ENCODE measurements at places on chromosomes 3 and 15.

DNA sequence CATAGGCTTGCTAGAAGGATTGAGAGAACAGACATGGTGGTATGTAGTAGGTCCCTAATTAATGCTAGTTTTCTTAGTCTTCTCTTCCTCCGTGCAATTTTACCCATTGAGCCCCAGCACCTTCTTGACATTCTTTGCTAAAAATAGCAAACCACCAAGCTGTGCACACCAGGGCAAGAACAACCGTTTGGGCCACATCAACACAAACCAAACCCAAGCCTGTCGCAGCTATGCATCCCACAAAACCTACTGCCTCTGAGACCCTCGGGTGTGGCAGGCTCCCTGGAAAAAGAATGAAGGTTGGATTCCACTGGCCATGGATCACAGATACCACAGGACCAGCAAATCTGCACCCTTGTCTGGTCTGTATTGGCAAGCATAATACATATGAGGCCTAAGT, 27.1 kb downstream of the HEG1 start:
- H3K27me3 ChIP-seq = no peaks in the 10 kb centered on the region
- no peak for DNase-seq
- no peak overlapping the region for H3K4me3 ChIP-seq
- H3K36me3 ChIP-seq = peaks cover 53% of the 10 kb centered on the region
- peak overlapping the region; percentile 28 for H3K27ac ChIP-seq

GRCh38 chr3:151210676-151211381, 7.8 kb upstream of the GPR171 start:
- H3K4me1 ChIP-seq = peaks cover 3% of the 10 kb centered on the region
- no peak overlapping the region for H3K27ac ChIP-seq
- H3K4me3 ChIP-seq = no peak overlapping the region
- no peaks in the 10 kb centered on the region for H3K36me3 ChIP-seq
- H3K27me3 ChIP-seq = no peaks in the 10 kb centered on the region

DNA sequence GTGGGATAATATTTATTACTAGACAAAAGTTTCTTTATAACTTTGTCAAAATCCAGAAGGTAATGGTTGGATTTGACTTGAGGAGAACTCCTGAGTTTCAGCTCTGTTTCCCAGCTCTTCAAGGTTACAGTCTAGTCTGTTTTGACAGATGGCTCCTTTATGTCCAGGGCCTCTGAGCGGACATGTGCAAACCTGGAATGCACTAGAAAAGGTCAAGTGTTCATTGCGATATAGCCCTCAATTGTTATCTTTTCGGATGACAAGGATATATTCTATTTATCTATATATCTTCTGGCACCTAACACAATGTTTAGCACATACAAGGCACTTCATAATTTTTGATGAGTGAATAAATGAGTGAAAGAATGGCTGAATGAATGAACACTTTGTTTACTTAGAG, 513.2 kb upstream of the GOLIM4 start:
- no peaks in the 10 kb centered on the region for H3K27me3 ChIP-seq
- no peak overlapping the region for H3K27ac ChIP-seq
- H3K4me1 ChIP-seq = no peaks in the 10 kb centered on the region
- no peak overlapping the region for H3K4me3 ChIP-seq

DNA sequence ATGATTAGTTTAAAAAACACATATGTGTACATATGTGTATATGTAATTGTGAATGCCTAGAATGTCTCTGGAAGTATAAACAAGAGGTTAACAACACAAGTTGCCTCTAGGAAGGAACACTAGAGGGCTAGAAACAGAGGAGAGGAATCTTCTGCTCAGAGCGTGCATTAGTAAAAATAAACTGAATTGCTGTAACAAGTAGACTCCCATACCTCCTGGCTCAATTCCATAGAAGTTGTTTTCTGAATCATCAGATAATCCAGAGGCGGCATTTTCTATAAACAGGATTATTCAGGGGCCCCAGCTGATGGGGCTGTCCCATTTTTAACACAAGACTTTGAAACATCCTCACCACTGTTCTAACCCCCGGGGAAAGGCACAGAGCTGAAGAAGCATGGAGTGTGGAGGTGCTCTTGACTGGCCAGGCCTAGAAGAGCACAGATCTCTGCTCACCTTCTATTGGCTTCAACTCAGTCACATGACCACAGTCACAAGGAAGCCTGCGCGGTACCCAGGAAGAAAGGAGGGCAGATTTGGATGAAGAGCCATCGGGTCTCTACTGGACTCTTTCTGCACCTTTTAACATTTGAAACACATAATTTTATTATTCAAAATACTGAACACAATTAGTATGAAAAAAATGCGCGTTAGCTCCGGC, 145.7 kb downstream of the TLE3 start:
- H3K4me3 ChIP-seq = no peak overlapping the region
- H3K27ac ChIP-seq = no peak overlapping the region
- no peak for DNase-seq
- H3K36me3 ChIP-seq = no peaks in the 10 kb centered on the region

DNA sequence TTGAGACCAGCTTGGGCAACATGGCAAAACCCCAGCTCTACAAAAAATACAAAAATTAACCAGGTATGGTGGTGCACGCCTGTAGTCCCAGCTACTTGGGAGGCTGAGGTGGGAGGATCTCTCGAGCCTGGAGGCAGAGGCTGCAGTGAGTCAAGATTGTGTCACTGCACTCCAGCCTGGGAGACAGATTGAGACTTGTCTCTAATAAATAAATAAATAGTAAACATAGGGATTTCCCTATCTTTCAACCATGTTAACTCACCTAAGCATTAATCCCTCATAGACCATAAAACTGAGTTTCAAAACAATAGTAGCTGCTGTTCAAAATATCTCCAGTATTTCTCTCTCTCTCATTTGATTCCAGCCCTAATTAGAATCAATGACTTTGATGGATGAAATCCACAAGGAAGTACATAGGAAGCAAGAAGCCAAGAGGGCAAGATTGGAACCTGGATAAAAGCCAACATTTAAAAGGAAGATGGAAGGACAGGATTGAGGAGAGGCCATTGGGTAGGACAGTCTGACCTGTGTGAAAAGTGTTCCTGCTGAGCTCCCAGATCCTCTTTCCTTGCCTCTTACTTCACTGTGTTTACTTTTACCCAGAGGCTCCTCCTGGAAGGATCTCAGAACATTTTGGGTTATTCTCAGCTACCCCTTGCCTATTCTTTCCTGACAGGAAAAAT, 12.4 kb upstream of the TTBK2 start:
- DNase-seq = no peak
- H3K27me3 ChIP-seq = no peaks in the 10 kb centered on the region
- no peaks in the 10 kb centered on the region for H3K4me1 ChIP-seq
- H3K36me3 ChIP-seq = no peaks in the 10 kb centered on the region
- no peak overlapping the region for H3K4me3 ChIP-seq

DNA sequence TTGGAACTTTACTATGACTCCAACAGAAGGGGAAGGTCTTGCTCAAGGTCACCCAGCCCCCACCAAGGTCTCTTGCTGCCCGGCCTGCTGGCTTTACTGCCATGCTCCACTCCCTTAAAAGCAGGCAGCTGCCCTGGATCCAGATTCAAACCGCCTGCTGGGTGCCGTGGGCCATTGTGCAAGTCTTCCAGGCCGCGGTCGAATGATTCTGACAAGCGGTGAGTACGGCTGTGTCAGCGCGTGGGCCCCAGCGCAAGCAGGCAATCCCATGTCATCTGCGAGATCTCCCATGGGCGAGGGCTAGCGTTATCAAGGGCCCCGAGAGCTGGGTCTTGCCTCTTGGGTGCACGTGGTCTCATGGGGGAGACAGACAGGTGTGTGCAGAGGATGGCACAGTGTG, 37.6 kb downstream of the CORO2B start:
- H3K4me1 ChIP-seq = peaks cover 19% of the 10 kb centered on the region
- H3K36me3 ChIP-seq = no peaks in the 10 kb centered on the region
- DNase-seq = no peak
- no peak overlapping the region for H3K4me3 ChIP-seq
- no peaks in the 10 kb centered on the region for H3K27me3 ChIP-seq

- H3K4me1 ChIP-seq = no peaks in the 10 kb centered on the region
- DNase-seq = no peak
- H3K36me3 ChIP-seq = no peaks in the 10 kb centered on the region
- no peak overlapping the region for H3K4me3 ChIP-seq
Observed at GRCh38 chr15:100873029-100873677, 6.5 kb upstream of the ALDH1A3 start.

- no peak for DNase-seq
- H3K27ac ChIP-seq = peak overlapping the region; percentile 97
- peaks cover 40% of the 10 kb centered on the region for H3K4me1 ChIP-seq
- H3K36me3 ChIP-seq = peaks cover 16% of the 10 kb centered on the region
Observed at GRCh38 chr3:37773911-37774310, 87.8 kb upstream of the CTDSPL start.

DNA sequence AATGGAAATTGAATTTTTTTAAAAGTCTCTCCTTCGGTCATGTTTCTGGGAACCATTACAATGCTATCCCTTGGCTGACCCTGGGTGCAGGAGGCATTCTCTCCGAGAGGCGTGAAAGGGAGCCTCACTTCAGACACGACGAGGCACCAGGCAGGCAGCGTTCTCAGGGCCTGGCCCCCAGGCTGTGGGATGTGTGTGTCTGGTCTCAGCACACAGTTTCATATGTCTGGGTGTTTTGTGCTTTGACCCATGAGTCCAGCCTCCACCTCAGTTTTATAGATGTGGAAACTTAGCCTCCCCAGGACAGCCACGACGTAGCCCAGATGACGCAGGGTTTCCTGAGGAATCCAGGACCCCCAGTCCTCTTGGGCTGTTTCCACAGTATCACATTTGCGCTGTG, 34.0 kb downstream of the FGD5 start:
- H3K4me1 ChIP-seq = peaks cover 14% of the 10 kb centered on the region
- H3K27me3 ChIP-seq = peaks cover 6% of the 10 kb centered on the region
- H3K27ac ChIP-seq = peak overlapping the region; percentile 29
- no peak for DNase-seq

DNA sequence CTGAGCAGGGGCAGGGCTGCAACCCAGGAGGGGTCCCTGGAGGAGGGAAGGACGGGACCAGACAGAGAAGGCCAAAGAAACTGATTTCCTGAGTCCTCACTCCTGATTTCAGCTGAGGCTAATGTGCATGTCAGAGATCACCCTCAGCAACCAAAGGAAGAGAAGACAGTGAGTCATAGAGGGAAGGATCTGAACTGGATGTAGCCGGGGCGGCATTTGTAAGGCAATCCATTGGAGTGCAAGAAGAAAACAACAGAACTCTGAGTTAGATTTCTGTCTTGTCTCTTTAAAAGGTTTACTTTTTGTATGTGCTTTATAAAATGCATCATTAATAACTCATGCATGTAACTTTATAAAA, 105.3 kb upstream of the AGBL1 start:
- no peaks in the 10 kb centered on the region for H3K36me3 ChIP-seq
- no peaks in the 10 kb centered on the region for H3K27me3 ChIP-seq
- no peaks in the 10 kb centered on the region for H3K4me1 ChIP-seq
- H3K4me3 ChIP-seq = no peak overlapping the region
- H3K27ac ChIP-seq = no peak overlapping the region

DNA sequence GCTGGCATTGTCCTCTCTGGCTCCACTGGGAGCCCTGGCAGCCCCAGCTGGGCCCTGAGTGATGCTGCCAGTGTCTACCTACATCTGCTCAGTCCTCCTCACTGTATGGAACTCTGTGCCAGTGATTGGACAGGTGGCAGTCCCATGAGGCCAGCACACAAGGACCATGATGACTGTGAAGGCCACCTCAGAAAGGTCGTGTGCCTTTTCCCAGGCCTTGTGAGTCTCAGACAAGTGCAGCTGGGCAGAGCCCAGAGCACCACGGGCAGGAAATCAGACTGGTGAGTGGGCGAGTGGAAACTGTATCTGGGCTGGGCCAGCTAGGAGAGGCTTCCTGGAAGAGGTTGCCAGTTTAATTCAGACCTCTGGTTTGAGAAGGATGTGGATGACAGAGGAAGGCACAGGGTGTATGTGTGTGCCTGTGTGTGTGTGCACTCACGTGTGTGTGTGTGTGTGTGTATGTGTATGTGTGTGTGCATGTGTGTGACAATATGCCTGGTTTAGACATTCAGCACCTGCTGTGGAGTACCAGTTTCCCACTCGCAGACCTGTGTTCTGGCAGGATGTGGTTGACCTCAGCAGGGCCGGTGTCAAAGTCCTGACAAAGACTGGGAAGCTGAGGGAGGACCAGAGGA, 7.0 kb downstream of the MAPKAPK3 start:
- H3K36me3 ChIP-seq = no peaks in the 10 kb centered on the region
- no peak overlapping the region for H3K27ac ChIP-seq
- peaks cover 95% of the 10 kb centered on the region for H3K4me1 ChIP-seq
- no peak overlapping the region for H3K4me3 ChIP-seq
- DNase-seq = no peak

DNA sequence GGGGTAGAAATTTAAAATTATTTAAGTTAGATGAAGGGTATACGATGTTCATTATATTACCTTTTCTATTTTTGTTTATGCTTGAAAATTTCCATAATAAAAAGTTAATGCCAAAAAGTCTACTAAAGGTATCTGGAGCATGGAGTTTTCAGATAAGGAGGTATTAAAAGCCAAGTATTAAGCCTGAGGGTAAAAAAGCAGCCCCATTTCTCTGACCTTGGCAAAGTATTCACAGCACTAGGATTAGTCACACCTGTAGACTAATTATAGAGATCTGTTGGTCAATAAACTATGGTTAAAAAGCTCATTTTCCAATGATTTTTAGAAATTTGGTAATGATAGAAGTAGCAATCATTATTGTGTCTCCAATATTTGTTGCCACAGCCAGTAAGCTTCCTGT, 23.1 kb downstream of the XRN1 start:
- no peaks in the 10 kb centered on the region for H3K27me3 ChIP-seq
- peaks cover 95% of the 10 kb centered on the region for H3K36me3 ChIP-seq
- no peaks in the 10 kb centered on the region for H3K4me1 ChIP-seq
- no peak for DNase-seq
- H3K4me3 ChIP-seq = no peak overlapping the region

DNA sequence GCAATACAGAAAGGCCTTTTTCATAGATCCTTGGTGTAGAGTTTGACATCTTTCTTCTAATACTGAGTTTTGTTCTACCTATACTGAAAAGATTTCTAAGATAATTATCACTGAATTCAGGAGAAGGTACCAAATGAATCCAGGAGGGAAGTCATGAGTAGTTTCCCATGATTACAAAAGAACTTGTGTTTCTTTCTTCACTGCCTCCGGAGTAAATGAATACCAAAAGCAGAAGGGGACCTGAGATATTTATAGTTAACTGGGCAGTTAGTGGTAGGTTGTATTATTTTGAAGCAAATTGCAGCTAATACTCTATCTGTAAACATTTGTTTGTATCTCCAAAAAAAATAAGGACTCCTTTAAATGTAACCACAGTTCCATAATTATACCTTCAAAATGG, 175.4 kb downstream of the SUCNR1 start:
- no peaks in the 10 kb centered on the region for H3K36me3 ChIP-seq
- no peak overlapping the region for H3K27ac ChIP-seq
- H3K4me1 ChIP-seq = no peaks in the 10 kb centered on the region
- H3K4me3 ChIP-seq = no peak overlapping the region
- H3K27me3 ChIP-seq = no peaks in the 10 kb centered on the region

- no peak for DNase-seq
- no peaks in the 10 kb centered on the region for H3K4me1 ChIP-seq
- peaks cover 8% of the 10 kb centered on the region for H3K27me3 ChIP-seq
Observed at GRCh38 chr15:30072630-30073029, 10.1 kb upstream of the GOLGA8J start.

- no peaks in the 10 kb centered on the region for H3K4me1 ChIP-seq
- H3K27ac ChIP-seq = no peak overlapping the region
- no peak for DNase-seq
- H3K36me3 ChIP-seq = no peaks in the 10 kb centered on the region
- H3K4me3 ChIP-seq = no peak overlapping the region
- H3K27me3 ChIP-seq = no peaks in the 10 kb centered on the region
Observed at GRCh38 chr3:170397685-170398084, 21.0 kb upstream of the CLDN11 start.

- no peaks in the 10 kb centered on the region for H3K36me3 ChIP-seq
- no peak for DNase-seq
- no peak overlapping the region for H3K27ac ChIP-seq
- no peak overlapping the region for H3K4me3 ChIP-seq
Observed at GRCh38 chr3:10170915-10171478, 6.3 kb downstream of the IRAK2 start.
